ENCODE measurements at places on chromosomes 3 and 15.
A peak's percentile ranks its signal among the peaks of the same experiment; 100 is the strongest.

DNA sequence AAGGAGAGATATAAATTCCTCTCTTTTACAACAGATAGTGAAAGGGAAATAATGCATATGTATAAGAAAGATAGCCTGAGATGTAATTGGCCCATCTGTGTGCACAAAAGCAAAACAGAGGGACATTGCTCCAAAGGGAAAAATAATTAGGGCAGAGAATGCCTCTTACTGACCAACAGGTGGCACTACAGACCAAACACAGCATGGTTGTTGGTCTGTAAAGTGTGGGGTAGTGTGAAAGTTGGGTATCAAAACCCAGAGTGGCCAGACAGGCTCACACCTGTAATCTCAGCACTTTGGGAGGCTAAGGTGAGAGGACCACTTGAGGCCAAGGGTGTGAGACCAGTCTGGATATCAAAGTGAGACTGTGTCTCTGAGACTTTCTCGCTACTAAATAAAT lies 4.5 kb upstream of the TLNRD1 start:
- peak; percentile 54 for DNase-seq

GRCh38 chr3:37492977-37493471 lies 318.6 kb upstream of the LRRFIP2 start:
- DNase-seq, result no peak

DNA sequence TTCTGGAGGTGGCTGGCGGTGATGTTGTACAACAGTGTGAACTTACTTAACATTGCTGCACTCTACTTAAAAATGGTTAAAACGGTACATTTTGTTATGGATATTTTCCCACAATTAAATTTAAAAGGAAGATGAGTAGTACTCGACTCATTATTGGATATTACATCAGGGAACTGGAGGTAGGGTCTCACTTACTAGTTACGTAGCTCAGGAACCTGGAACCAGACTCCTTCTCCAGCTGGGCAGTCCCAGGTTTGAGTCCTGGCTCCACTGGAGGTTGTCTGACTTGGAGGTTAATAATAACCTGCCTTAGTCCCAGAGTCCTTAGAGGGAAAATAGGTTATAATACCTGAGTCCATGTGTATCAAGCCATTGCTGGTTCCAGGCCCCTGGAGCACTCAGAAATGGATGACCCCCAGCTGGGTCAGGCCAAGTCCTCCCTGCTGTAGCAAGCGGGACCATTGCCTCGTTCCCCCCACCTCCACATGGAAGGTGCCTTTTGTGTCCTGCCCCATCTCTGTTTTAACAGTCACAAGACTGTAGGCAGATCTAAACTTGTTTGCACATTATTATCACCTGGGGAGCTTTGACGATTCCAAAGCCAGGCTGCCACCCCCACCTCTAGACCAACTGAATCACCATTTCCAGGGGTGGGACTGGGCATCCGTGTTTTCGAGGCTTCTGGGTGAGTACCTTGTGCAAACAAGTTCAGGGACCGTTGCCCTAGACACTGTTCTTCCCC lies 126.6 kb downstream of the IGF1R start:
- no peak for DNase-seq

DNA sequence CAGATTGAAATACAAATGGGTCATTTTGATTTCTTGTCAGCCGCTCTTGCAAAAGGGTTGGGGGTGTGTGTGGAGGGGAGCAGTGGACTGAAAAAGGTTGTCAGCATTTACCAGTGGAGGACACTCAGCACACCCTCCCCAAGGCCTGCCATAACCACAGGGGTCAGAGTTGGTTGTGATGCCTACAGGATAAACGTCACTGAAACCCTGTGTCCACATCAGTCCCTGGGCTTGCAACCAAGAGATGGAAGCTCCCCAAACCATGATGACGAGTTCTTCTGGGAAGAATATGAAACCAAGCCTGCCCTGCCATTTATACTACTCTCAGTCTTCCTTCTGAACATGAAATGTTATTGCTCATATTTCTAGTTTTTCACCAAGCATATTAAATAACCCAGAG lies 54.0 kb upstream of the UMPS start:
- DNase-seq, result no peak

- no peak for DNase-seq
Observed at GRCh38 chr3:124397088-124397487, 333.2 kb upstream of the UMPS start.

DNA sequence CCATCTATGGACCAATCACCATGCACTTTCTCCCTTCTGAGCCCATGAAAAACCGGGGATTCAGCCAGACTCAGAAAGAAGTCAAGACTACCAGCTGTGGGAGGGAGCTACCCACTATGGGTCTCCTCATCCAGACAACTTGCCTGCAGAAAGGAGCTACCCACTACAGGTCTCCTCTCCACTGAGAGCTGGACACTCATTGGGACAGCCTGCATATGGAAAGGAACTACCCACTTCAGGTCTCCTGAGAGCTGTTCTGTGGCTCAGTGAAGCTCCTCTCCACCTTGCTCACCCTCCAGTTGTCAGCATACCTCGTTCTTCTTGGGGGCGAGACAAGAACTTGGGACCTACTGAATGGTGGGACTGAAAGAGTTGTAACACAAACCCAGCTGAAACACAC lies 22.3 kb upstream of the ZBED2 start:
- DNase-seq, result peak; percentile 13

- no peak for DNase-seq
Observed at GRCh38 chr3:113261626-113262303, 50.4 kb downstream of the BOC start.

GRCh38 chr15:23686466-23687142 lies 501 bp downstream of the NDN start:
- DNase-seq, result no peak

- DNase-seq, result no peak
Observed at GRCh38 chr3:159432682-159433340, 555.8 kb upstream of the IL12A start.

DNA sequence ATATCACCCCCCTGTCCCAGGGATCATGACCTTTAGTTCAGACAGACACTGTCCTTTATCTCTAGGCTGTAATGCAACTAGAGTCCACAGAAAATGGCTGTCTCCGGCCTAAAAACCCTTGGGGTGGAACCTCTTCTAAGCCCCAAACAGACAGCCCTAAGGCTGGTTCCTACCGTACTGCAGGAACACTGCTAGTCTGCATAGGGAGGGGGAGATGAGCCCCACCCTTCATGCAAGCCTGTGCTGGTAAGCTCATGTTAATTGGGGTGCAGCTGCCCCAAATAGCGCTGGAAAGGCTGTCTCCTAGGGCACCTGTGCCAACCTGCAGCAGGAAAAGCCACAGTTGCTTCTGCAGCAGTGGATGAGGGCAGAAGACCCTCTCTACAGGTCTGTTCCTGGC lies 252.1 kb upstream of the MDFIC2 start:
- DNase-seq, result no peak

- DNase-seq, result no peak
Observed at GRCh38 chr3:187550446-187550845, 119.7 kb downstream of the SST start.

GRCh38 chr3:12868039-12869034 lies 27.0 kb upstream of the RPL32 start:
- peak; percentile 88 for DNase-seq

GRCh38 chr3:39254806-39255449 lies 24.9 kb downstream of the CX3CR1 start:
- no peak for DNase-seq

DNA sequence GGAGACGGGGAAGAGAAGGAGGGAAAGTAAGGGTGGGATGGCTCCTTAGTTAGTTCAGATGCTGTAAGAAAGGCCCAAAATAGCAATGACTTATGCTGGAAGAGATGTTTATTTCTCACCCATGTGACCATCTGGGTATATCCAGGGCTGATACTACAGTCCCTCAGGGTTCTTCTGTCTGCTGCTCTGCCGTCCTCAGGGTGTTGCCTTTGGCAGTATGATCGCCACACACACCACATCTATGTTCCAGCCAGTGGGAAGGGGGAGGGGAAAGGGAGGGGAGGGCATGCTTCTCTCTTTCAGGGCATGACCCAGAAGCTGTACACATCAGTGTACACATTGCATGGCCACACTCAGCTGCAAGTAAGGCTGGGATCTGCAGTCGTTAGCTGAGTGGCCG lies 10.2 kb downstream of the CD276 start:
- DNase-seq, result no peak

GRCh38 chr3:76958274-76958673 lies 81.6 kb upstream of the ROBO2 start:
- DNase-seq, result no peak

GRCh38 chr15:22884344-22884743 lies 45.9 kb downstream of the NIPA2 start:
- no peak for DNase-seq

DNA sequence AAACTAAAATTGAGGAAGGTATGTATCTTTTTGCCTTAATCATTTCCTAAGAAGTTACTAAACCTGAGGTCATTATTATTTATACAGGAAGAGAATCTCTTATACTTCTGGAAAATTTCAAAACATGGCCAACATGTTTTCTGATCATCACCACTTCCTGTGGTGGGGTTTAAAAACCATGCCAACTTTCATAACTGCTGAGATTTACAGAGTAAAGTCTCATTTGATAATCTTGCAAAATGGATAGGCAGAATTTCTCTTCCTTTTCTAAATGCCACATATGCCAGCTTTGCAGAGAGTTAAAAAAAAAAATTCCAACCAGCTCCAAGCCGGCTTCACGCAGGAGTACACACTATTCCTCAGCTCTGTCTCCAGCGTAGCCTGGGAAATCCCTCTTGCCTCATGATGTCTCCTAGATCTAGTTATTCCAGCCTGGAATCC lies 124.3 kb upstream of the SPRED1 start:
- DNase-seq, result no peak

DNA sequence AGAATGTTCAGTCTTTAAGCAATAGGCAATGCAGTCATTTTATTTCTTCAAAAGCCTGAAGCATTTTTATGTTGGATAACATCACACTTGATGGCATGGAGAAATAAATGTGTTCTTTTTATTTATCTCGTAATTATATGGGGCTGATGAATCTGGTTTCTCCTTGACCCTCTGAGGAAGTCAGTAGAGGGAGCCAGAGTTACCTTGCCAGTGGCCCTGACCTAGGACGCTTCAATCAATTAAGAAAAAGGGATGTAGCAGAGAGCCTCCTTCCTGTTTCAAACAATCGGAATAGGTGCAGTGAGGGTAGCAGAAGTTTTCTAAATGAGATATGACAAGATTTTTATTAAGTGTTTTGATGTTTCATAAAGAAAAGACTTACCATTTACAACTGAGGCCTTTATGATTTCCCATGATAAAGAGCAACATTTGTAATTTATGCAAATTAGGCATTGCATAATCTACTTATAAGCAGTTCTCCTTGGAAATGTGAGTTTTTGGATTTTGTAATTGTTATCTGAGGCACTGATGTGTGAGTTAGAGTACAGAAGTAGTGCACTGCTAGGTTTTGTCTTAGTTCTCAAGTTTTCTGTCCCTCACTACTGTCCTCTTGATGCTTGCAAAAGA lies 129.1 kb downstream of the RAP2B start:
- DNase-seq, result peak; percentile 39

DNA sequence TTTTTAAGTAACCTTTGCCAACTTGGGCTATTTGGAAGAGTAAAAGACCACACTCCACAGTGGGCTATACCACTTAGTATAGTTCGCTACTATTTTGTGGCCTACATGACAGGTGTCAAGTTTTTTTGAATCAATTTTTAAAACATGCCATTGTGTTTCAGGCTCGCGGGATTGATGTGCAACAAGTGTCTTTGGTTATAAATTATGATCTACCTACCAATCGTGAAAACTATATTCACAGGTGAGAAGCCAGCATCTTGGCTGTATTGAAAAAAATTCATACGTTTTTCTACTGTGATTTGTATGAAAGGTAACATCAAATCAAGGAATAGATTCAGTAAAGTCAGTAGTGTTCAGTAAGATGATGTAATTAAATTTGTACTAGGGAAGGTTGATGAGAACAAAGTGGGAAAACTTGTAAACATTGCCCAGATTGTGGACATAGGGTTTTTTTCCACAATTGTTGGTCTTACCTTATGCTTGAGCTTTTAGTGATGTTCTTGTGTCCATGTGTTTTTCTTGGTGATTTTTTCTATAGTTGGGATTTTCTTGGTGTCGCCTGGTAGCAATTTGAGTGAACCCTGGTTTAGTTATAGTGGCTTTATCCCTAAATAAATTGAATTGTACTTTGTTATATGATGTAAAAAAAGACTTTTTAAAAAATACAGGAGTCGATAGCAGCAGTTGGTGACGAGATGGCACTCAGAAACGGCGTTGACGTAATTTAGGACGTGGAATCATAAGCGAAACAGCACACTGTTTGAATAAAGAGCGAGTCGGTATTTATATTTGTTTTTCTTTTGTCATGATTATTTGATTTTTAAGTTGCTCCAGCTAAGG lies 4.5 kb downstream of the EIF4A2 start:
- no peak for DNase-seq

GRCh38 chr3:157360044-157360443 lies 76.6 kb upstream of the PTX3 start:
- no peak for DNase-seq

DNA sequence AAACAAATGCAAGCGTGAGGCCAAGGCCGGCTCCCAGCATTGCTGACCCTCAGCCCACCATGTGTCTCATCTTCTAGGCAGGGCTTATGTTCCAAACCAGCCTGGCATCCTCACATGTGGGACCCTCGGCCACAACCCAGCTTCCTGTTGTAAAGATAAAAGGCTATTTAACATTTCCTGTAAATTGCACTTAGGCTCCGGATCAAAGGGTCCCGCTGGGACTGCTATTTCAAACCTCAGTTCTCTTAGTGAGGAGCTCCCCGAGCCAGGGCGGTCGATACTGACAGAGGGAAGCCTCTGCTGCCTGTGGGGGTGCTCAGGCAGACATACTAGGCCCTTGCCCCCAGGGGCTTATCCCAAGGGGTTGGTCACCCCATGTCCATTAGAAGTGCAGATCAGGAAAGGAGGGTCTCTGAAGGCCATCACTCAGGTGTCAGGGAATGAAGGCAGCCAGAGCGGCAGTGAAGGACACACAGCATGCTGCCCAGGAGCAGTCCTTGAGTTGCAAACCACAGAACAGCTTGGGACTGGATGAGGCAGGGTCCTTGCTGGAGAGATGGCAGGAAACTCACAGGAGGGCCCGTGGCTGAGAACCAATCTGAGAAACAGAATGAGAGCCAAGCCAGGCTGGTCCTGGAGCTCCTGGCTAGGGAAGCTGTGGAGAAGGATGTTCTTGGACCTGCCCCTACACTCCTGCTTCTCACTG lies 239.9 kb downstream of the TLE3 start:
- DNase-seq, result no peak

- no peak for DNase-seq
Observed at GRCh38 chr15:69734699-69735098, 282.1 kb downstream of the RPLP1 start.

DNA sequence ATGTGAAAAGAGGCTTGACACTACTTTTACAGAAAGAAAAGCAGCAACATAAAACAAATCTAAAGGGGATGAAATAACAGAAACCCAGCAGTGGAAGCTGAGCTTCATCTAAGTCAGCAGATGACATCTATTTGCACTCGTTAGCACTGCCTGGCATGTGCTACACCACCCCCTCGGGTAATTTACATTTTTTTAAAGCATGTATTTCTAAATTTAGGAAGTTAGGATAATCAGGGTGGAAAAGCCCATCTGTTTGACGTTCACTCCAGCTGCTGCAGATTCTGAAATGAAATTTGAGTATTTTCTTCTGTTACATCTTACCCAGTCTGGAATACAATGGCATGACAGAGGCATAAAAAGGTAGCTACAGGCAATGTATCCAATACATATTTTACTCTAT lies 20.7 kb downstream of the IGSF11 start:
- no peak for DNase-seq

- no peak for DNase-seq
Observed at GRCh38 chr3:43017593-43018195, 38.6 kb downstream of the GASK1A start.

Data from erythroblast (primary cell).